ENCODE measurements at places on chromosomes 6 and 20. TPM values are rescaled to one million over a fixed set of nuclear protein-coding genes. Genes with fewer than 3 reads are reported as not detected.

Gene TRIM10
- not detected for total RNA-seq

Gene HCRTR2
- not detected for total RNA-seq

Gene C20orf144
- not detected for total RNA-seq

Gene TRDN
- not detected for total RNA-seq

Gene FKBP5
- total RNA-seq: 25.2 TPM

Gene GPX5
- total RNA-seq: not detected

Gene GNAS-AS1
- not detected for total RNA-seq

Gene PRSS16
- 4.7 TPM for total RNA-seq

Gene STMND1
- total RNA-seq: not detected

Gene CCR6
- not detected for total RNA-seq

Gene ZBP1
- not detected for total RNA-seq

Gene DNAH8
- not detected for total RNA-seq

Data from Panc1 (cell line).